Activated CD4-positive, alpha-beta T cell treated with anti-CD3 and anti-CD28 coated beads, Interleukin-2, amount 50 U/mL, for 16 hours (primary cell): ENCODE measurements at places on chromosomes 12 and 14.

GRCh38 chr12:85423947-85424346 lies 143.9 kb downstream of the ALX1 start:
- no peak for DNase-seq

GRCh38 chr14:93970965-93971634 lies 5.3 kb downstream of the ASB2 start:
- DNase-seq = peak; percentile 86

DNA sequence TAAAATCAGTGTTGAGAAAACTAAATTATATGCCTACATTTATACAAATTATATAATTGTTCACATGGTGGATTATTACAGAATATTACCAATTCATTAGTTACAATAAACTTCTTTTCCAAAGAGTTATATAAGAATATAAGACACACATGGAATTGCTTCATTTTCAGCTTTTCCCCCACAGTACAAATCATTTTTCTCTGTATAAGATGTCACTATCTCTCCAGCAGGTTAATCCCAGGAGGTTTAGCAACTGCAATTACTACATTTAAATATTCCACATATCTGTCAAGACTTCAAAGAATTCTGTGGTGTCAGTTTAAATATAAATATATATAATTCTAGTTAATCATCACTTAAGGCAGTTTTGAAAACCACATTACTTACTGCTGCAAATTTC lies 59.6 kb upstream of the G2E3 start:
- no peak for DNase-seq

- no peak for DNase-seq
Measured at GRCh38 chr12:45458854-45459807, 243.2 kb downstream of the ANO6 start.

DNA sequence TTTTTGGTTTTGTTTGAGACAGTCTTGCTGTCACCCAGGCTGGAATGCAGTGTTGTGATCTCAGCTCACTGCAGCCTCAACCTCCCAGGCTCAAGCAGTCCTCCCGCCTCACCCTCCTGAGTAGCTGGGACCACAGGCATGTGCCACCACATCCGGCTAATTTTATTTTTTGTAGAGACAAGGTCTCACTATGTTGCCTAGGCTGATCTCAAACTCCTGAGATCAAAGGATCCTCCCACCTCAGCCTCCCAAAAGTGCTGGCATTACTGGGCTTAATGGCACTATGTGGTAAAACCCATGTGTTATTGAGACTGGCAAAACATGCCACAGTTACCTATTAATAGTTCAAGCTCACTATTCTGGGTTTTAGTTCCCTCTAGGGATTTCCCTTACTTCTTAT lies 51.2 kb upstream of the KCNH3 start:
- DNase-seq = no peak

- no peak for DNase-seq
Measured at GRCh38 chr12:76563061-76563460, 3.5 kb upstream of the OSBPL8 start.

DNA sequence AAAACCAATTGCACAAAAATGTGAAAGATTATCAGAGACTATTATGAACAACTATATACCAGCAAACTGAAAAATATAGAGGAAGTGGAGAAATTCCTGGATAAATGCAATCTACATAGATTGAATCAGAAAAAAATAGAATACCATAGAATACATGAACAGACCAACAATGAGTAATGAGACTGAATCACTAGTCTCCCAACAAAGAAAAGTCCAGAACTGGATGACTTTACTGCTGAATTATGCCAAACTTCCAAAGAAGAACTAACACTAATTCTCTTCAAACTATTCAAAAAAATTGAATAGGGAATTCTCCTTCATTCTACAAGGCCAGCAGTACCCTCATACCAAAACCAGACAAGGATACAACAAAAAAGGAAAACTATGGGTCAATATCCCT lies 60.6 kb downstream of the GUCY2C start:
- no peak for DNase-seq

DNA sequence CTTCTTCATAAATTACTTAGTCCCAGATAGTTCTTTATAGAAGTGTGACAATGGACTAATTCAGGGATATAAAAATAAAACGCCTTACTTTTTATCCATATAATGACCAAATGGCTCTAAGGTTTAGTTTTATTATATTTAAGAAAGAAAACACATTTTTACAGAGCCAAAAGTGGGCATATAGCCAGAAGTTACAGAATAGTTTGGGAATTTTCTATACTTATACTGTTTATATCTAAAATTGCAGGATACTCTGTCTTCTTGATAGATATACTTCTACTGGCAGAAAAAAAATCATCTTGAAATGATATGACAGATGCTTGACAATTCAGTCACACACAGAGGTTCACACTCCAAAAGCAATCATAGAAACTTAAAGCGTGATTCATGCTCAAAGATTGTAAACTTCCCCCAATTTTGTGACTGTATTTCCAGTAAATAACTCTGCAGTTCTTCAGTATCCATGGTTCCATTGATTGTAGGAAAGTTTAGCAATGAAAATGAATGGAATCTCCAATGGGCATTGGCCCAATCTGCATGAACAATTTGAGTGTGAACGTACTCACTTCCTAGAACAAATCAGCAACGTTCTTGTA lies 307.8 kb downstream of the NOVA1 start:
- DNase-seq = no peak

GRCh38 chr14:105180592-105181548 lies at the start of gene NUDT14:
Gene NUDT14 (minus strand): TSS chr14:105181312. CDS start chr14:105181209, 103 bp downstream.
- DNase-seq = peak; percentile 82

GRCh38 chr14:55309761-55310365 lies 38.6 kb downstream of the FBXO34 start:
- DNase-seq = no peak

DNA sequence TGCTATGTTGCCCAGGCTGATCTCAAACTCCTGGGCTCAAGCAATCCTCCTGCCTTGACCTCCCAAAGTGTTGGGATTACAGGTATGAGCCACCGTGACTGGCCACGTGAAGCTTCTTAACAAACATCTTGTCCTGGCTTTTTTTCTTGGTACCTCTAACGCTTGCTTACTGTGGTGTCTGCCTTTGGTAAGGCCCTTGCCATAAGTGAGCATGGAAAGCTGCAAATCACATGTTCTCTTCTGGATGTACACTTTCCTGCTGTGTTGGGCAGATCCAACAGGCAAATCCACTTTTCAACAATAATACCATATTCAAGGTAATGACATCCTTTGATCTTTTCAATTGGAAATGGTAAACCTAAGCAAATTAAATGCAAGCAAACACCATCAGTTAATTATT lies 54.6 kb downstream of the ARF6 start:
- no peak for DNase-seq

DNA sequence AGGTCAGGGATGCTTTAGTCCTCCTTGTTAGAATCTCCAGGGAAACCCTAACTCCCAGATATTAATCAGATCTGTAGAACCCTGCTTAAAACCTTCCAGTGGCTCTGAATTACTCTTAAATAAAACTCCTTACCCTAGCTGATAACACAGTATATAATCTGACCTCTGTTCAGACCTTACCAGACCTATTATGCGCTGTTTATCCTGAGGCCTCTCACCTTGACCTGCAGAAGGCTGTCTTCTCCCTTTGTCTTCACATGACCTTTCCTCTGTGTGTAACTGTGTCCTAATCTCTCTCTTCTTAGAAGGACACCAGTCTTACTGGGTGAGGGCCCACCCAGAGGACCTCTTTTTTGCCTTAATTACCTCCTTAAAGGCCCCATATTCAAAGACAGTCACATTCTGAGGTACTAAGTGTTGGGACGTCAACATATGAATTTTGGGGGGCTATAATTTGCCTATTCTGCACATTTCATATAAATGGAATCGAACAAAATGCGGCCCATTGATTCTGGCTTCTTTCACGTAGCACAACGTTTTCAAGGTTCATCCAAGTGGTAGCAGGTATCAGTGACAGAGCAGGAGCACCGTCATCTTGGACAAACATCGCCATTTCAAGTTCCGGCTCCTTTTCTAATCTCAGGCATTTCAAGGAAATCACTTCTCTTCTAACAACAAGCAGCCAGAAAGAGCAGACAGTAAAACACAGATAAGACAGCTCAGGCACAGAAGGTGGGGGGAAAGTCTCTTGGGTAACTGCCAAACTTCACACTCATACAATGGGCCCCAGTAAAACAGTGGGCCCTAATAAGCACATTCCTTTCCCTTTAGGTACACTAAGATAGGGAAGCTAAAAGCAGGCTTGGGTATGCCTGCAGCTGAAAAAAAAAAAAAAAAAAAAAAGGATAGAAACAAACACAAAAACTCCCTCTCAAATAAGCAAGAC lies 200.2 kb upstream of the NUDT4 start:
- no peak for DNase-seq

DNA sequence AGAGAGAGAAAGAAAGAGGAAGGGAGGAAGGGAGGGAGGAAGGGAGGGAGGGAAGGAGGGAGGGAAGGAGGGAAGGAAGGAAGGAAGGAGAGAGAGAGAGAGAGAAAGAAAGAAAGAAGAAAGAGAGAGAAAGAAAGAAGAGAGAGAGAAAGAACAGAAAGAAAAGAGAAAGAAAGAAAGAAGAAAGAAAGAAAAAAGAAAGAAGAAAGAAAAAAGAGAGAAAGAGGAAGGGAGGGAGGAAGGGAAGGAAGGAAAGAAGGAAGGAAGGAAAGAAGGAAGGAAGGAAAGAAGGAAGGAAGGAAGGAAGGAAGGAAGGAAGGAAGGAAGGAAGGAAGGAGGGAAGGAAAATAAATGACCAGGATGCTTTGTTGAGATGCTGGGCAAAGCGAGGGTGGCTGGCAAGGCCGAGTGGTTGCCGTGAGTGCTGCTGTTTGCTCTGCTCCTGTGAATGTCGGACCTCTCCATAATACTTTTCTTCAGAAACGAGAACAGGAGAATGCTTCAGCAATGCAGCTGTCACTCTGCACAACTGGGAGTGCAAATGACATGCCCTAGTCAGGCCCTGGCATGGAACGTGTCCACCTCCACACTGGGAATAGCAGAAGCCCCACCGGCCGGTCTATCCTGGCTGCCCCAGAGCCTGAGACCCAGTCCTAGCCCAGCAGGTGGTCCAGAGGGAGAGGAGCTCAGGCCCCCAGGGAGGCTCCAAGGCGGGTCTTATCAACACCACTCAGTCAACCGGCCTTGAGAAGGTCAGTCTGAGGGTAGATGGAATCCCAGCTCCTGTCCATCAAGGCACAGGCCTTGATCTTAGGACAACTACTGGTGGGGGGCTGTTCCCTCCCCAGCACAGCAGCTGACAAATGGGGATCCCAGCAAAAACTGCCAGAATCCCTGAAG lies 25.1 kb upstream of the EIF5 start:
- no peak for DNase-seq

DNA sequence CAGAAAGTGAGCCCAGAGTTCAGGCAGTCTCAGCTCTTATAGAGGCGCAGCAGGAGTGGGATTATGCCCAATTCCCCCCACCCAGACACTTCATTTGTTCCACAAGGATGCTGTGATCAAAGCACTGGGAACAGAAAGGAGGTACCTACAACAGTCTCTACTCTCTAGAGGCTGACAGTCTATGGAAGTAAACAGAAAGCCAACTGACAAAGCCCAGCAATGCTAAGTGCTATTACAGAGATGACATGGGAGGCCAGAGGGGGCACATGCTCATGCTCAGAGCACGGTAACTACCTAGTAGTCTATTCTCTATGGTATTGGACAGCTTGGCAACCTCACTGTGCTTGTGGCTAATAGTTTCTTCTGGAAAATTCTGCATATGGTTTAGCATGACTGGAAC lies 85.9 kb downstream of the STXBP6 start:
- DNase-seq = no peak

DNA sequence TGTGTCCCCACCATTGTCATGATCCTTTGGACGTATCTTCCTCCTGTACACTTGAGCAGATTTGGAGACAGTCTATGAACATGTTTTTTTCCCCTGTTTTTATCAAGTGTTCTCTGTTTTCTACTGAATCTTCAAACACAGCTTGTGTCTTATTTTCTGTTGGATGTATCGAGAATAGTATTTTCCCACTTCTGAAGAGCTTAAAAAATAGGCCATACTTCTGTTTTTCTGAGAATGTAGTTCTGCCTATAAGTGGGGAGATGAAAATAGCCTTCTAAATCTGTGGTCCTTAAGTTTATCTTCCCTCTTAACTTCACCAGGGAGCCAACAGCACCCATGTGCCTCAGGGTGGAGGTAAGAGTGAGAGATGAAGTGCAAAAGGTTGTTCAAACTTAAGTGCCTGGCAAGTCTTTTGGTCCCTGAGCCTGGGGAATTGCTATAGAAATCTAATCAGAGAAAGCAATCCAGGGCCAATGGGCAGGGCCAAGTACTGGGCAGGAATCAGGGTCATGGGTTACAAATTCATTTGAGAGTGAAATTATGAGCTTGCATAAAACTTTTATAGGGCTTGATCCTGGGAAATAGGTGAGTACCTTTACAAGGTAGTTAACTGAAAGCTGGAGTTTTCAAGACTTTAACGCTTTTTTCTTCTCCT lies 58.9 kb downstream of the ARF6 start:
- no peak for DNase-seq

- DNase-seq = peak; percentile 63
Measured at GRCh38 chr12:1099158-1099557, 108.1 kb downstream of the ERC1 start.

DNA sequence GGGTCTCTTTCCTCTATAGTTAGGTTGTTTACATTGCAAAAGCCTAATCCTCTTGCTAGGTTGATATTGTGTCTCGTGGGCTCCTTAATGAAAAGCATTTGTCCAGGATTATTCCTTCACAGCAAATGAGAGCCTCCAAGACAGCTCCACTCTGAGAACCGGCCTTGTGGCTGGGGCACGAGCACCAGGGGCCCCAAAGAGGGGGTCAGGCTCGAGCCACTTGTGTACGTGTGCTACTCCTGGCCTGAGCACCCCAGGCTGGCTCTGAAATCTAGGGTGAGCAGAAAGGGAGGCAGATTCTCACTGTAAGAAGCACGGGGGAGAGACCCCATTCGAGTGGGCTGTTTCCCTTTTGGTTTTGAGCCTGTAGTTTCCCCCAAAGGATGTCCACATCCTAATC lies 45.0 kb upstream of the FZD10 start:
- no peak for DNase-seq

GRCh38 chr14:67187826-67188225 lies 1.4 kb upstream of the GARIN2 start:
- no peak for DNase-seq

DNA sequence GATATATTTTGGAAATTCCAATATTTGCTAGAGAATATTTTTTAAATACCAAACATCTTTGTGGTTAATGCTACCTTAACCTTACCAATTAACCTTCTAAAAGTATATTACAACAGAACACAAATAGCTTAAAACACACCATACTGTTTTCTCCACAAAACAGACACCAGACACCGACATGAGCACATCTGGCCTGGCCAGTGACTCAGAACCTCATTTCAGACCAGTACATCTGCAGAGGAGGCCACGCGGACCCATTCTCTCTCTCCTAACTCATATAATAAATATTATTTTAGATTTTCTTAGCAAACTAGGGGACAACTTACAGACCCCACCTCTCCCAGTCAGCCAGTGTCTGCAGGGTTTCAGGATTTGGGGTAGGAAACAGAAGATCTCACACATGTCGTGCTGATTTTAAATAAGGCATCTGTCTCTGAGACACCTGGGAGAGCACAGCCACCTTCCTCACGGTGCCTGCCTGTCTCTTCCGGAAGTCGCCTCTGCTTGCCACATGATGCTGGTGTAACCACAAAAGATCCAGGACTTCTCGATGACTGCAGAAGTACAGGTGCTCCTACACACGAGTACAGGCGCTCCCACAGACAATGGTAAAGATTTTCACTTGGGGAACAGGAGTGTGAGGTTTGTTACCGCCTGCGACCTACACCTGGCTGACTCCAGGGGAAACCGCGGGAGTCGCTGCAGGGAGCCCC lies 9.7 kb upstream of the ANKLE2 start:
- peak; percentile 51 for DNase-seq

- no peak for DNase-seq
Measured at GRCh38 chr12:132777614-132778013, 16.0 kb upstream of the ANKLE2 start.
